Activated naive CD4-positive, alpha-beta T cell (primary cell): ENCODE measurements at places on chromosomes 3 and 15.

- DNase-seq = no peak
Observed at GRCh38 chr3:158768361-158768787, 33.5 kb upstream of the MFSD1 start.

DNA sequence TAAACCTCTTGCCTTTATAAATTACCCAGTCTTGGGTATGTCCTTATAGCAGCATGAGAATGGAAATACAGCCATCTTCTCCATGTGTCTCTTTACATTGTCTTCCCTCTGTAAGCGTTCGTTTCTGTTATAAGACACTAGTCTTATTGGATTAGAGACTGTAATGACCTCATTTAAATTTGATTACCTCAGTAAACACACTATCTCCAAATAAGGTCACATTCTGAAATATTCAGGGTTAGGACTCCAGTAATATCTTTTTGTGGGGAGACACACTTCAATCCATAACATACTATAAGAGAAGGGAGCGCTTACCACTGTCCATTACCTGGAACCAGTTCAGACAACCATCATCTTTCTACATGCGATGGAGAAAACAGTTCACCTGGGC is 34.3 kb upstream of the CD47 start:
- no peak for DNase-seq

- DNase-seq = no peak
Observed at GRCh38 chr3:56835650-56836227, 34.0 kb upstream of the ARHGEF3 start.

- no peak for DNase-seq
Observed at GRCh38 chr15:63708126-63708772, 111.1 kb downstream of the FBXL22 start.

DNA sequence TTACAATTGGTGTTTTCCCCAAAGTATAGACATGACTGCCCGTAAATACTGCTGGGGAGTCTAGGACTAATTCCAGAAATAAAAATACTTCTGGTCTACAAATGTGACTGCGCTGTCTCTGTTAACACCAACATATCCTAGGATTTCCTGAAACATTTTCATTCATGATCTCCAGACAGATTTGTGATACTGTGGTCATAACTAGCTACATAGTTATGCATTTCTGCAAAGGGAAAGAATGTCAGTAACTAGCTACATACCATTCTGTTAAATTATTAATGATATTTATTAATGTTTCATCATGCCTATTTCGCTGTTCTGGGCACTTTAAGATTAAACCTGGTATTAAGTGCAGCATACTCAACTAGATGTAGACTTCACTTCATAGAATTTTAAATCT is 33.3 kb downstream of the SETD5 start:
- no peak for DNase-seq

DNA sequence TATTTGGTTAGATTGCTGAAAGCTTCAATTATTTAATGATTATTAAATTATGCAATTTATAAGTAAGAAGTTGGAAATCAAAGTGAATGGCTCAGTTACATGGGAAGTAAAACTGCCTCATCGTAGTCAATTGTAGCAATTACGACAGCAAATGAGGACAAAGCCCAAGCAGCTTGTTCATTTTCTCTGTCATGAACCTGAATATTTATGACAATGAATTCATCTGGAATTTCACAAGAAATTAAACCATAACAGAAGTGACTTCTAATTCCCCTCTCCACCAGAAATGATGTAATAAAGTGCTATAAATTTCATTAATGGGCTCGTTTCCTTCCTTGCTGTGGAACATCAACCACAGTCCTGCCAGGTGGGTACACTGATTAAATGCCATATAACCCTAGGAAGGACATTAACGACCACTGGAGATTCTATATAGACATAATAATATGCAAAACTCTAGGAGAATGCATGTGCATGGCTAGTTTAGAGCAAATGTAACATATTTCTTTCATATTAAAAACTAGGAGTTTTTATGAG is 273.8 kb upstream of the DCBLD2 start:
- no peak for DNase-seq
